ENCODE measurements at places on chromosomes 12 and 14.

- no peak for DNase-seq
Measured at GRCh38 chr14:87331991-87332390, 661.0 kb downstream of the GALC start.

DNA sequence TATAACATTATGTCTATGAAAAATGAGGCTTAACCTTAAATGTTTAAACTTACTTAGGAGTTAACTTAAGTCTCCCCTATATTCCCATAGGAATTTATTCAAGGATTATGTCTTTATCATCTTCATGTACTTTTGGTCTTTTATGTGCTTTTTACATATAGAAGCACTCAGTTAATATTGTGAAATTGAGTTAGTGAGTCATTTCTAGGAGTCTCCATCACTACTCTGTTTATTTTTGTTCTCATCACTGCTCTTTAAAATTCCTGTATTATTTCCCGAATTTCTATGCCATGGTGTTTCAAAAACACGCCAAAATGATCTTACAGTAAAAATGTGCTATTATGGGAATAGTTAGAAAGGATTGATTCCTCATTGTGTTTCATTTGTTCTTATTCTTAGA, 31.6 kb downstream of the TBC1D15 start:
- no peak for DNase-seq

GRCh38 chr14:57136669-57137328, 131.9 kb downstream of the EXOC5 start:
- no peak for DNase-seq

DNA sequence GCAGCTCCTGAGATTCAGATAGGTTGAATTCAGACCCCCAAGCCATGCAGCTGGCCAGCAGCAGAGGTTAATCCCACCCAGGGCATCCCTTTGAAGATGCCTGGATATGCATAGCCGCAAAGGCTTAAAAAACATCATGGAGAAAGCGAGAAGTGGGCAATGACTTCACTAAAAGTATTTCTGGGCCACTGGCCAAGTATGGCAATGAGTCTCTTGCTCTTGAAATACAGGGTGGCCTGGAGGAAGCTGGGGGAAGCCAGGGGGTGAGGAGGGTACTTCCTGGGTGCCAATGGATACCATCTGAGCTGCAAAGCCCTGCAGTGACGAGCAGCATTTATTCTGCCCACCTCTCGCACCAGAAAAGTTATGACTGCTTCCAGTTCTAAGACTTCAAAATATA, 539.3 kb upstream of the TBX3 start:
- DNase-seq: no peak

- DNase-seq: no peak
Measured at GRCh38 chr14:35355981-35356841, 48.3 kb downstream of the NFKBIA start.

DNA sequence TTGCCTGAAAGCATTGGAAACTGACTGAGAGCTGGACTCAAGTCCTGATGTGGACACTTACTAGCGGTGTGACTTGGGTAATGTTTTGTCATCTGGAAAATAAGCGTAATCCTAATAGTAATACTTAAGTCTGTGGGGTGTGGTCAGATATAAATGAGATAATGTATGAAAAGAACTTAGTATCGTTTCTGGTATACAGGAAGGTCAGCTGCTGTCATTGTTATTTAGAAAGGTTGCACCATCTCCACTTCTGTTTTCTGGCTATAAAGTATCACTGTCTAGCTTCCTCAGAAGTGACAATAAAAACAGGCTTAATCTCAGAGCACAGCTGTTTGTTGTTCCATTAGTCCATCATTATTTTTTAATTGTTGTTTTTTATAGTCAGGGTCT, 34.1 kb upstream of the TUBA1C start:
- no peak for DNase-seq

DNA sequence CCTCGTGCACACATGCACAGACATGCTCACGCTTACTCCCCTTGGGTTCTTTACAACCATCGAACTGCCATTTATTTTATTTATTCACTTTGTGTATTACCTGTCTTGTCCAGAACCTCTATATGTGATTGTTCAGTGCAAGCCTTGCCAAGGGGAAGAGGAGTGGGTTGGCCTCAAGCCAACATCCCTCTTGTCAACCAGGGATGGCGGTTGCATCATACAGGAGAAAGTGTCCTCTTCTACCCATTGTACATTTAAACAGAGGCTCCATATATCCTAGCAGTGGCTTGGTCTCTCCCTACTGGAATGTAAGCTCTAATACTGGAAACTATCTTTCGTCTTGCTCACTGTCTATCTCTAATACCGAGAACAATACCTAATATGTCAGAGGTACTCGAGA, 108.4 kb downstream of the C12orf42 start:
- no peak for DNase-seq

- DNase-seq: no peak
Measured at GRCh38 chr12:90280564-90281058, 572.0 kb upstream of the ATP2B1 start.

- DNase-seq: no peak
Measured at GRCh38 chr12:116636608-116637519, 77.7 kb downstream of the MAP1LC3B2 start.

GRCh38 chr12:69036999-69037398, 104.0 kb upstream of the CPM start:
- no peak for DNase-seq

GRCh38 chr12:7872566-7873319, at the start of gene SLC2A14:
SLC2A14 (minus strand) TSS chr12:7872915; CDS start chr12:7869880, 3,035 bp downstream.
- DNase-seq: no peak

- DNase-seq: no peak
Measured at GRCh38 chr12:42691991-42692557, 102.5 kb upstream of the PRICKLE1 start.

DNA sequence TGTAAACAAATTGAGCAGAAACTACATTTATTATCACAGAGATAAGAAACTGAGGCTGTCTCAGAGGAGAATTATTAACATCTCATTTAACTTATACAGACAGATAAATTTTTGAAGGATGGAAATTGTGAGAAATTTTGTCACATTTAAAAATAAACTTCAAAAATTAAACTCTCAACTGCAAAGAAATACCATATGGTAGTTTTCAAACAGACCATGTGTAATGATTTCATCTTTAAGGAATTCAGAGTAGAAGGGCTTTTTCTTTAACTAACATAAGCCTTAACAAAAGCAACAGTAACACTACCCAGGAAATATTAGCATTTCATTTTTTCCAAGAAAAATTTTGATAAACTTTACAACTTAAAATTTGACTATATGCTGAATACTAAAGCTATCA, 26.6 kb downstream of the NUP37 start:
- DNase-seq: no peak

- DNase-seq: no peak
Measured at GRCh38 chr12:105220150-105220928, 15.6 kb downstream of the APPL2 start.

DNA sequence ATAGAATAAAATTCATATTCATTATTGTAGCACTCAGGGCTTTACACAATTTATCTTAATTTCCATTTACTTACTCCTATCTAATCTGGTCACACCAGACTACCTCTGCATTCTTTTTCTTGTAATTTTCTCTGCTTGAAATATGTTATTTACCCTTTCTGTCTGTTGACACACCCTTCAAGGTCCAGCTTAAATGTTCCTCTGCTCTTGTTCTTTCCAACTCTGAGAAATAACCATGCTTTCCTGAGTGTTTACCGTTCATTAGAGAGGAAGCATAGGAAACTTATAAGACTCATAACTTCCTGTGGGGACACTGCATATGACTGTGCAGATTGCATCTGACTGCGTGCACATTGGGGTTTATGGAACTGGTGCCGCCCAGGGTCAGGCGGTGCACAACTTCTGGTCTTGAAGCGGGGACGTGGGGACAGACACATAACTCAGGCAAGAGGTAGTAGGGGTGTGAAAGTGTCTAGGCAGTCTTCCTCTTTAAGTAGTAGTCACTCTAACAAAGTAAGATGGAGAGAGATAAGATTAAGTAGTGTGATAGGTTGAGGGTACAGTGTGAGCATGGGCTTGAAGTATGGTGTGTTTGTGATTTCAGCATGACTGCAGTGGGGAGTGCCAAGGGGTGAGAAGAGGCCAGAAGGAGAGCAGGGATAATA, 42.6 kb upstream of the FOXJ2 start:
- peak; percentile 60 for DNase-seq

DNA sequence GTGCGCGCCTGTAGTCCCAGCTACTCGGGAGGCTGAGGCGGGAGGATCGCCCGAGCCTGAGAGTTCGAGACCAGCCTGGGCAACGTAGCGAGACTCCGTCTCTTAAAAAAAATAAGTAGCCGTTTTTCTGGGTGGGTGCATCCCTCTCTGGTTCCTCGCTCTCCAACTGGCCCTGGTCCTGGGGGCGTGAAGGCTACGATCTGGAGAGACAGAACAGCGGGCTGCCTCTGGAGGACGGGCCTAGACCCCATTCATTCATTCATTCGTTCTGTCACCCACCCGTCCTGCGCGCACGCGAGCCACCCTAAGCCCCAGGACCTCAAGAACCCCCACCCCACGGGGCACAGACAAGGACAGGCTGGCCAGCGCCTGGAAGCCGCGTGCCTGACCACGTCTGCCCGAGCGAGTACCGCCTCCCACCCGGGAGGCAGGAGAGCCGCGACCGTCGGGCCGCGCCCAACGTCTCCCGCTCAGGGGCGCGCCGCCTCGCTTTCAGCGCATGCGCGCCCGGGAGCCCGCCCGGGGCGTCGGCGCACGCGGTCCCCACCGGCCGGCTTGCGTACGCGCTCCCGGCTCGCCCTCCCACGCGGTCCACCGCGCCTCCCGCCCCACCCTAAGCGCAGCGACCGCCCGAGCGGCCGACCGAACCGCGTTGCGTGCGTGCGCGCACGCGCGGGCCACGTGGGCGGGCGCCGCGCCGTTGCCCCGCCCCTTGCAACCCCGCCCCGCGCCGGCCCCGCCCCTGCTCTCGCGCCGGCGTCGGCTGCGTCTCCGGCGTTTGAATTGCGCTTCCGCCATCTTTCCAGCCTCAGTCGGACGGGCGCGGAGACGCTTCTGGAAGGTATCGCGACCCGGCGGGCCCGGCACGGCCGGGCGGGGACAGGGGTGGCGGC, at the start of gene RAN:
TSS of gene RAN (plus strand) at position 781 of the 893 bp plus-strand sequence. CDS start 528 bp downstream, outside the sequence.
- peak; percentile 94 for DNase-seq

GRCh38 chr12:65454115-65454787, 175.8 kb downstream of the MSRB3 start:
- DNase-seq: no peak

DNA sequence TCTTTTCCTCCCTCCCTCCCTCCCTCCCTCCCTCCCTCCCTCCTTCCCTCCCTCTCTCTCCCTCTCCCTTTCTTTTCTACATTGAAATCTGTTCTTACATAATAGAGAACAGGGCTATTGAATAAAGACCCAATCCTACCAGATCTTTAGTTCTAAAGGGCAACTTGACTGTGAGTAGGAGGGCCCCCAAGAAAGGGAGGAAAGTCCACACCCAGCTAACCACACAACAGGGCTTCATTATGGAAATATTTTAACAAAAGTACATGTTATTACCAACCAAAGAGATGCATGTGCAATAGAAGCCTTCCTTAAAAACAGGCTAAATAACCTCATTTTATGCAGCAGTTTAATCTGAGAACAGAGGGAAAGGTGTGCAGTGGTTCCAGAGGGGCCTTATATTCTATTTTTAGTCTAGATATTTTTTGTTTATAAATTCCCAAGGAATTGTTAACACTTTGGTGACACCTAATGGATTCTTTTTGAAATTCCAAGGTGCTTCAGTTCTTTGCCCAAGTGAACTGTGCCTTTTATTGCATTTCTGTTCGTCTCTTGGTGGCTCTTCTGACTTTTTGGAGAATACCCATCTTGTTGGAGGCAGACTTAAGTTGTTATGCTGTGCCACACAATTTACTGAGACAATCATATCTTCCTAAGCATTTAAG, 63.0 kb downstream of the GNS start:
- no peak for DNase-seq

GRCh38 chr12:7012024-7012607, 6.2 kb downstream of the LPCAT3 start:
- no peak for DNase-seq

DNA sequence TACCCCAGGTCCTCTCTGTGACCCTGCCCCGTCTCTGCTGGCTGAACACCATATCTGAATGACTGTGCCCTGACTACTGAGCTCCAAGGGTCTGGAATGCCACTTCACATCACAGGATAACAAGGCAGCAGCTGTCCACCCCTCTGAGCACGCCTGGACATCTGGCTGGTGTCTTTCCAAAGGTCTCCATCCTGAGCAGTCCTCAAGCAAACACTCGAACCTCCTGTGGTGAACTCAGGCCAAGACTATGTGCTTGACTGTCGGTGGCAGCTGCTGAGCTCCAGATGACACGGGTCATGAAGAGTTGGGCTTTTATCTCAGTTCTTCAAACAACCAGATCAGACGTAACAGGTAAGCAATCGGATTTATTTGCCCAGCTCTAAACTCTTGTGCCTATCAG, 117.2 kb upstream of the BCL2L14 start:
- no peak for DNase-seq

- no peak for DNase-seq
Measured at GRCh38 chr12:102730996-102731395, 186.0 kb downstream of the PAH start.

DNA sequence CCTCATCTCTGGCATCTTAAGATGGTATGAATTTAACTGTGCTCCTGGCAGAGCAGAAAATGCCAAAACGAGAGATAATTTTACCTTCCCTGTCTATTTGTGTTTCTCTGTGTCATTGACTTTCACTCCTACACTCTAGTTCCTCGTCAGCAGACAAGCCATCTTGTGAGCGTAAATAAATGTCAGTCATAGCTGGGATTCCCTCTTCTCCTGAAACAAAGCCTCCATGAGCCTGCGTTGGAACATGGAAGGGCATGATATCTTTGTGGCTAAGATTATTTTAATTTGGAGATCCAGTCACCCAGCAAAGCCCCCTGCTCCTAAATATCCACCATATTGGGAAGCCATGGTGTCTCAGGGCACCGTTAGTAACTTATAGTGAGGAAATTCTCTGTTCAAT, 37.8 kb upstream of the TUNAR start:
- DNase-seq: no peak

- no peak for DNase-seq
Measured at GRCh38 chr14:26596543-26597061, 1.2 kb downstream of the NOVA1 start.

- no peak for DNase-seq
Measured at GRCh38 chr12:102169922-102170621, 27.6 kb downstream of the PMCH start.

GRCh38 chr14:29233188-29233587, 466.6 kb downstream of the FOXG1 start:
- no peak for DNase-seq

GRCh38 chr14:87102811-87103378, 890.1 kb downstream of the GALC start:
- no peak for DNase-seq

GRCh38 chr14:93960108-93960475, 16.3 kb downstream of the ASB2 start:
- no peak for DNase-seq

- no peak for DNase-seq
Measured at GRCh38 chr12:48982397-48983080, 4.4 kb downstream of the WNT1 start.

DNA sequence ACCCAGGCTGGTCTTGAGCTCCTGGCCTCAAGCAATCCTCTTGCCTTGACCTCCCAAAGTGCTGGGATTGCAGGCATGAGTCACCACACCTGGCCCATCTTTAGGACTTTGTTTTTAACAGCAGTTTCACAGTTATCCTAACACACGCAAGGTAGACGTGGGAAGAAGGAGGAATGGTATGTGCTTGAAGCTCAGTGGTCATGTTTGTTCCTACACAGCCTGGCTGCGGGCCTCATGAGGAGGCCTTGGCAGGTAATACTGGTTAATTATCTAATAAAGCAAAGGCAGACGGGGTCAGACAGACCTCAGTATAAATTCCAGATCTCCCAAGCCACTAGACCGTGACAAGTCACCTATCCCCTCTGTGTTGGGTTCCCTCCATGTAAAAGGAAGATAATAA, 271.8 kb downstream of the PCNX1 start:
- DNase-seq: no peak

Data from activated CD8-positive, alpha-beta memory T cell treated with anti-CD3 and anti-CD28 coated beads, Interleukin-2, amount 50 U/mL, for 4 hours (primary cell).